Immature natural killer cell (primary cell): ENCODE measurements at places on chromosomes 6 and 20. TPM values are rescaled to one million over a fixed set of nuclear protein-coding genes. Genes with fewer than 3 reads are reported as not detected.
A peak's percentile ranks its signal among the peaks of the same experiment; 100 is the strongest.

- DNase-seq: no peak
Measured at GRCh38 chr6:82362144-82362543, 1.5 kb upstream of the TPBG start.

DNA sequence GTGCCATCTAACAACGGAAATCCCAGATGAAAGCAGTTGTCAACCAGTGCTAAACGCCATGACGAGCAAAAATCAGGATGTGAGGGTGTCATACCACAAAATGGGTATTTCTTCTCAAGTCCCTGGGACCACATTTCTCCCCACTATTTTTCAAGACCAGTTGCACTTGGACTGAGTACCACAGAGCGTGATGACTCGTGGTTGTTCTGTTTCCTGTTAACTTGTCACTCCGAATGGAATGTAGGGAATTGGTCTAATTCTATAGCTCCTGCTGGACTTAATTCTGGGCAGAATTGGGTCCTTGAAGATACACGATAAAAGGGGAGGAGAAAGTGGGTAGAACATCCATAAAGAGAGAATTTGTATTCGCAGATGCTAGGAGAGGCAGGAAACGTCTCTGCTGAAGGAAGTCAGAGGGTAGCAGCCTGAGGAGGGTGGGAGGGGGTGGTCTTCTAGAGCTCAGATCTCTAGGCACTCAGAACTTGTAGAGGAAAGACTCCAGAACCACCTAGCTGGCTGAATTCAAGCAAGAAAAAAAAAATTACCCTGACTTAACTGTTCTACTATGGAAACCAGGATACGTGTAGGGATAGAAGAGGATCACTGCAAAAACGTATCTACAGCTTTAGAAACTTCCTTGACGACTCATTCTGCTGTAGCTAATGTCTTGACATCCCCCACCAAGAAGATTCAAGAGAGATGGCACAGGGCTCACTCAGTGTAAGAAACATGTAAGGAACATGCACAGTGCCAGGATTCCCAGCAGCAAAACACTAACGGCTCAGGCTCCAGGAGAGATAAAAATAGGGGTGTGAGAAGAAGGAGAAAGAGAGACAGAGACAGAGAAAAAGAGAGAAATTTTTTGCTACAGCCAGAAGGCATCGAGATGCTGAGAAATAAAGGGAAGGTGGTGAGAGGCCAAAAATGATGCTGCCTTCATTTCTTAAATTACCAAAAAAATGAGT is 494.7 kb downstream of the CD83 start:
- peak; percentile 40 for DNase-seq

DNA sequence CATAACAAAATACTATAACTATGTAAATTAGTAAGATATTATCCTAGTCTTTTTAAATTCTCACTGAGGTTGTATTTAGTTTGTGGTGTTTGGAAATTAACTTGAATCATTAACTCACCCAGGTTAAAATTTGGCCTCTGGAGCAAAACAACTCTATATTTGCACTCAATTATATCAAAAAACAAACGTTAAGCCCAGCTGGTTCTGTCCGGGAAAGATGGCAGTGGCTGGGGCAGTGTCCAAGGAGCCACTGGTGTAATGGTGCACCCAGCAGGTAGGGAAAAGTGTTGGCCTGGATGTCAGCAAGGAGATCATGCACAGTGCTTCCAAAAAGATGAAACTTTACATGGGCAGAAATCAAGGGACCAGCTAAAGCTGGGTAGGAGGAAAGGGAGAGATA is 285.3 kb upstream of the CITED2 start:
- DNase-seq: no peak

- DNase-seq: no peak
Measured at GRCh38 chr6:150058231-150058792, 10.6 kb downstream of the ULBP3 start.

DNA sequence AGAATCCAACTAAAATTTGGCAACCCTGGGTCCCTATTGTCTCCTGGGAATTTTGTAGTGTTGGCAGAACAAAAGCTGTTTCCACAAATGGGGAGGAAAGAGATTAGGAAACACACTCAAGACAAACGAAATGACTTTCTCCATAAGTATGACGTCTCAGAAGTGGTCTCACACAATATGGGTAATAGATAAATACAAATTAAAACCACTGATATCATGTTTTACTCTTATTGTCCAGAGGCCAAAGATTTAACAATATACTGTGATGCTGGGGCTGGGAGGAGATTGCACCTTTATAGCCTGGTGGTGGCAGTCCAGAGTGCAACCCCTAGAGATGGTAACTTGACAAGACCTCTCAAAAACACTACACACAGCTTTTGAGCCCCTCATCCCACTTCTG is 18.6 kb downstream of the FKBP1A start:
- DNase-seq: no peak

- no peak for DNase-seq
Measured at GRCh38 chr6:105184921-105185320, 5.1 kb upstream of the POPDC3 start.

DNA sequence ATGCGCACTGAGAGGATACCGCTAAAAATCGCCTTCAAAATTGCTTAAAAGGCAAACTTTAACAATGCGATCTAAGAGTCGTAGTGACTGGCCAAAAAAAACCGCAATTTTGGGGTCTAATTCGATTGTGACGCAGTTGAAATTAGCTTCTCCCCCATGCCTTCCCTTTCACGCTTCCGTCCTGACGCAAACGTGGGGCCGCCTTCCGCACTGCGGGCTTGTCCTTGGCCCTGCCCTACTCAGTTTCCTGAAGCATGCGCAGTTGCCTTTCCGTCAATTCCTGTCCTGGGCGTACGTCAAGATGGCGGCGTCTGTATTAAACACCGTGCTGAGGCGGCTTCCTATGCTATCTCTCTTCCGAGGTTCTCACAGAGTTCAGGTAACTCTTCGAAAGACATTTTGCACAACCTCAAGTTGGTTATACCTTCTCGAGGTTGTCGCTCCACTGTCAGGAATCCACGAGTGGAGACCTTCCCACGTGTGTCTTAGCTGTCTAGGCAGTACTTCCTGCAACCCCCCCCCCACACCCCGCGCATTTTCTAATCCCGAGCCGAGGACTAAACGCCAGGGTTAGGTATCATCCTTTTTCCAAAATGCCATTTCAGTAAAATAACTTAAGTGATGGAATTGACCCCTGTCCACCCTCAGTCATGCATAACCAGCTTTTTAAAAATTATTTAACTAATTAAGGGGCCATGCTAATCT is at the start of gene MRPS18B:
MRPS18B (plus strand) TSS at position 276 of the 705 bp plus-strand sequence; CDS start at position 302, 26 bp downstream.
- DNase-seq: peak; percentile 98

DNA sequence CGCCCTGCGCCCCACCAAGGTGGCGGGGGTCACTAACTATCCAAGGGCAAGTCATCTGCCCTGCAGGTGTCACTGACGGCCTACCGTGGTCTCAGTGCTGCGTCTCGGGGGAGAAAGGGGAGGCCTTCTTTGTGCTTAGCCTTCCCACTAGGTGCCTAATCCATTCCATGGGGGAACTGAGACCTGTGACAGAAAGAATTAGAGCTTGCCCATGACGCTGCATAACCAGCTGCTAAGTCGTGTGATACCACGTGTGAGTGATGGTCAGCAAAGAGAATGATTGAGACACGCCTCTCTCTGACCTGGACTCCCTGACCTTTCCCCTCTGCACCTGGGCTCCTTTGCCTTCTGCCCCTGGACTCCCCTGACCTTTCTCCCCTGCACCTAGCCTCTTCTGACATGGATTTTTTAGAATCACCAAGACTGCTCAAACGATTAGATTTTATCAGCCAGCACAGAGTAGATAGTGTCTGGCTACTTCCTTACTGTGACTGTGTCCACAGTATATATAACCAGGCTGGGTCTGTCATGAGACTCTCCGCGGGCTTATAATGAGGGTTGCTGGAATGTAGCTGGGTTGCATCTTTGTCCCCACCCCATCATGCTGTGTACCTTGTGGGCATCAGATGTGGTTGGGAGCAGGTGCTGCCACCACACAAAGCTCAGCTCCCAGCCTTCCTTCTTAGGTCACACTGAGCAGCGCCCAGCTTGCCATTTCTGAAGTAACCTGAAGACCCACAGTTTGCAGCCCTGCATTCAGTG is 140.6 kb downstream of the TMEM242 start:
- no peak for DNase-seq

Gene SLC52A3
- polyA plus RNA-seq: not detected

Gene CEP250
- polyA plus RNA-seq: 2.5 TPM

Gene LPA
- polyA plus RNA-seq: not detected

Gene NHLRC1
- 4.4 TPM for polyA plus RNA-seq

Gene FAM83C
- not detected for polyA plus RNA-seq

Gene TINAG
- not detected for polyA plus RNA-seq

Gene FHL5
- polyA plus RNA-seq: not detected

Gene FAM120B
- polyA plus RNA-seq: 43.1 TPM
